ENCODE measurements at places on chromosomes 1 and 21.

GRCh38 chr1:155105604-155106011 lies 22.1 kb upstream of the EFNA1 start:
- DNase-seq, result no peak

GRCh38 chr1:202710070-202711045 lies at the start of gene SYT2:
TSS of gene SYT2 (minus strand) at chr1:202710454. CDS start at chr1:202605772, 104,682 bp downstream.
- peak; percentile 86 for DNase-seq

- no peak for DNase-seq
These were observed 118.2 kb upstream of the ERRFI1 start for GRCh38 chr1:8144323-8144722.

GRCh38 chr1:53826367-53826766 lies 11.7 kb downstream of the NDC1 start:
- no peak for DNase-seq

GRCh38 chr1:36300526-36300925 lies 5.6 kb upstream of the SH3D21 start:
- DNase-seq, result no peak

- DNase-seq, result peak; percentile 92
These were observed 1.9 kb downstream of the S1PR1 start for GRCh38 chr1:101238681-101239094.

DNA sequence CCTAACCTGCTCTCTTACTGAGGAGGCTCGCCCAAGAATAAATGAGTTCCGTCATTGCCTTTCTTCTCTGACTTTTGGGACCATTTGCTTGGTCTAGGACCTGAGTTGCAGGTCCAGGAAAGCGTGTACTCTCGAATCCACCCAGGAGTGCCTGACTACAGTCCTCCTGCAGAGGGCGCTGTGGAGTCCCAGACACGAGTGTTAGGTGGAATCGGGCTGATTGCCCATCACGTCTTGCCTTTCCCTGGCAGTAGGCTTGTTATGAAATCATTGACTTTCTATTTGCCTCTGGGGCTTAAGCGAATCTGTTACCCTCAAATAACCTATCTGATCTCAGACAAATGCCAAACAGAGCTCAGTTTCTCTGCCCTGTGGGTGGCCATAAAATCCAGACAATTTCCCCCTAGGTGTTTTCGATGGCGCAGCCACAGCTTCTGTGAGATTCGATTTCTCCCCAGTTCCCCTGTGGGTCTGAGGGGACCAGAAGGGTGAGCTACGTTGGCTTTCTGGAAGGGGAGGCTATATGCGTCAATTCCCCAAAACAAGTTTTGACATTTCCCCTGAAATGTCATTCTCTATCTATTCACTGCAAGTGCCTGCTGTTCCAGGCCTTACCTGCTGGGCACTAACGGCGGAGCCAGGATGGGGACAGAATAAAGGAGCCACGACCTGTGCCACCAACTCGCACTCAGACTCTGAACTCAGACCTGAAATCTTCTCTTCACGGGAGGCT lies at the start of gene IL20:
TSS of gene IL20 (plus strand) at position 685 of the 733 bp plus-strand sequence. CDS start 230 bp downstream, outside the sequence.
- peak; percentile 78 for DNase-seq

DNA sequence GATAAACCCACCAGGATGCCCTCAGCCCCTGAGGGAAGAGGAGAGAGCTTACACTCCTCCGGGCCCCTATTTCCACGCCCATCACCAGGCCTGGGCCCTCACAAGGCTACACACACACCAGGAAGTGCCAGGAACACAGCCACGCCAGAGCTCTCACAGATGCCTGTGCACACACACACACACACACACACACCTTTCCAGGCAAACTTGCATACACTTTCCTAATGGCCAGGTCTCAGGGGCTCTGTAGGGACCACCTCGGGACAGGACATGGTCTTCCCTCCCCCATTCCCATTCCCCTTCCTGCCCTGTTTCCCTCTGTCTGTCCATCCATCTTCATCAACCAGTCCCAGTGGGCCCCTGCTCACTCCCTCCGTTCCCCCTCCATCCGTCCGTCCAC lies 9.7 kb upstream of the EPHA2 start:
- DNase-seq, result no peak

DNA sequence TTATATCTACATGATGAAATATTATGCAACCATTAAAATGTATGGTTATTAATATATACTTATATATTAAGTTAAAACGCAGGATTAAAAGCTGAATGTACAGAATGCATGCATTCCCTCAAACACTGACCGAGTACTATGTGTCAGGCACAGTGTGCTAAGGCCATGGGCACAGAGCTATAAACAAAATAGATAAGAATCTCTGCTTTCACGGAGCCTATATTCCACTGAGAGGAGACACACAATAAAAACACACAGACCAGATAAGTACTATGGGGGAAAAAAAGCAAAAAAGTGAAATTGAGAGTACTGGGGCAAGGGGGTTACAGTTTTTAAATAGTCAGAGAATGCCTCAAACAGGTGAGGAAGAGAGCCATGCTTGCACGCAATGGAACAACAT lies 62.7 kb downstream of the GPATCH2 start:
- DNase-seq, result no peak
